ENCODE measurements at places on chromosomes 2 and 18.

DNA sequence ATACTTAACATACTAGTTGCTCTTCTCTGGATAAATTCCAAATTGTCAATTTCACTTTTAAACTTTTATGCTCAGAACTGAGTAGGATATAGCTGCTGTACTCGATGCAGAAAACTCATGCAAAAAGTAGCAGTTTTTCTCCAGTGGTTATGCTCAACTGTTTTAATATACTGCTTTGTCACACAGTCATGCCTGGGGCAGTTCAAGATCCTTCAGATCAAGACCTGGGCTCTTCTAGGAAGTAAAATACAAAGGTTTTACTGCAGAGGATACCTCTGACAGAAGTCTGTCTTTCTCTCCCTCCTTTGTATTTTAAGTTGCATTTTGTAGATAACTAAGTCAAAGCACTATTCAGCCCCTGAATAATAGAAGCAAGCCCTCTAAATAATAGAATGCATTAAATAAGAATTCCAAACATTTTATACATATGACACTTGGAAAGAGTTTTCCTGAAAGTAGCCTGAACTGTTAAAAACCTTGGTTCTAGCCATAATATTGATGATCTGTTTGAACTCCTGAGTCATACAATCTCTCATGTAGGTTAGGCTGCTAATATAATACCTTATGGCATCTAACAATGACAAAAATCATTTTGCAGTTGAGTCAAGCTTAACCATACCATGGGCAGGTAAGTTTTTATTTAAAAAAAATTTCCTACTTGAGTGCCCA lies 183.3 kb upstream of the TRIB2 start:
- DNase-seq = no peak

DNA sequence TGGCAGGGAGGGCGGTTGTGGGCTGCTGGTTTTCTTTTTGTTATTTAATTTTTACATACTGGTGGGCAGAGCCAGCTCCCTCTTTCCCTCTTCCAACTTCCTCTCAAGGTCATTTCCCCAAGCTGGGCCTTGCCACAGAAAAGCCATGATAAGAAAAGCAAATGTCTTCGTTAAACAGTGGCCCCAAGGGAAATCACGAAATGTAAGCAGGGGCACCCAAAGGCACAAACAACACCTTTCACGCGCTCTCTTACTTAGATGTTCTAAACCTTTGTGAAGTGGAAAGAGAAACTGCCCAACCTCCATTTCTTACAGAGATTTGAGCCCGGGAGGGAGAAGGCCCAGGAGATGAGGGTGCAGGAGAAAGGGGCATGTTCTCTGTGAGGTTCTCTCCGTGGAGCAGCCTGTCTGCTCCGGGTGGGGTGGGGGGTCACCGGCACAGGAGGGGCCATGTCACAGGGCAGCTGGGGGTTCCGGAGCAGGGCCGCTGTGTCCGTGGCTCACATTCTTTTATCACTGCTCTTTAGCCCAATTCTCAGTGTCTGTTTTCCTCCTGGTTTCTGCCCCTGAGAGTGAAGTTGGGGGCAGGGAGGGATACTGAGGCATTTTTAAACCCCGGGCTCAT lies 190.7 kb upstream of the GATA6 start:
- no peak for DNase-seq

GRCh38 chr2:107721178-107721577 lies 105.5 kb upstream of the RGPD4 start:
- no peak for DNase-seq

DNA sequence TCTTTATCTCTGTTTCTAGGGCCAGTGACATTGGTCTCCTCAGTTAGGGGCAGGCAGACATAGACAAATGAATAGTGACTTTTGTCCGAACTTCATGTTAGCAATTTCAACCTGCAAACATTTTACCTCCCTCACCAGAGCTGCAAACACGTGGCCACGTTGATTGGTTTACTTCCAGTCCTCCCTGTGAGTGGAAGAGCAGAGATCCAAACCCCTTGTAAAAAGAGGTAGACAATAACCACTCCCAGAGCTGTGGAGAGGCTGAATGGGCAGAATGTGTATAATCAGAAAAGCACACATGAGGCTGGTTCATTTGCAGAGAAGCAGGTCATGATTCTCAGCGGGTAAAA lies 31.1 kb downstream of the CTIF start:
- DNase-seq = no peak

DNA sequence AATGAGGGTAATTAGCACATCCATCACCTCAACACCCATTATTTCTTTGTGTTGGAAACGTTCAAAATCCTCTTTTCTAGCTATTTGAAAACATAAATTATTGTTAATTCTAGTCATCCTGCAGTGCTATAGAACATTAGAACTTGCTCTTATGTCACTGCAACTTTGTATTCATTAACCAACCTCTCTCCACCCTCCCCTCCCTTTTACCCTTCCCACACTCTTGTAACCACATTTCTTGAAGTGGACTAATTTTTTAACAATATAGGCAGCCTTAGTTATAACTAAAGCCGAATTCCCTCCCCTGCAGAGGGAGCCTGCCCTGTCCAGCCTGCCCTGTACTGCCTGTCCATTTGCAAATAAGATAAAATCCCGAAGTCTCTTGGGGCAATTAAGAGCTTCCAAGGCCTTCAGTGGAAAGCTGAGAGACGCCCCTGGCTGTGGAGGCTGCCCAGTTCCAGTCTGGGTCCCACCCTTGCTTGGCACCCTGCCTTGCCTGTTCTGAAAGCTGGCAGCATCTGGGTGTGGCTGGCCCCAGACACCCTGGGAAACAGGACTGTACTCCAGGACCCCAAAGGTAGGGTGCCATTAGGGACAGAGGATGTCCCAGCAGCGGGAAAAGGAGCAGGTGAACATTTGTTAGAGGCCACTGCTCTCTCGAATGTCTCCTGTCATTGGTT lies 65.1 kb downstream of the MEX3C start:
- no peak for DNase-seq

DNA sequence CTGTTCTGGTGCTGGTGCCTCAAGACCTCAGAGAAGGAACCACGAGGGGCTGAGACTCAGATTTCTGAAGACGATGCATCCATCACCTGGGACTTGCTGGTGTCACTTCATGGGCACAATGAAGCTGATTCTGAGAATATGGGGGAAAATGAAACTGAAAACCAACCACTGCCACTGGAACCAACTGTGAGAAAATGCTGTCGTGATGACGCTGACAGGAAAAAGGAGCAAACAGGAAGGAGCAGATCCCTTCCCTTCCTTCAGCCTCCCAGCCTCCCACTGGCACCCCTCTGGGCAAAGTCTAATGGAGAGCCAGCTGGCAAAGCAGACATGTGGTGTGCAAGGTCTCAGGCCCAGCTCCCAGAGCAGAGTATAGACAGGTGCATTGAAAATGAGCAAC lies 109.7 kb downstream of the FOXI3 start:
- DNase-seq = no peak

DNA sequence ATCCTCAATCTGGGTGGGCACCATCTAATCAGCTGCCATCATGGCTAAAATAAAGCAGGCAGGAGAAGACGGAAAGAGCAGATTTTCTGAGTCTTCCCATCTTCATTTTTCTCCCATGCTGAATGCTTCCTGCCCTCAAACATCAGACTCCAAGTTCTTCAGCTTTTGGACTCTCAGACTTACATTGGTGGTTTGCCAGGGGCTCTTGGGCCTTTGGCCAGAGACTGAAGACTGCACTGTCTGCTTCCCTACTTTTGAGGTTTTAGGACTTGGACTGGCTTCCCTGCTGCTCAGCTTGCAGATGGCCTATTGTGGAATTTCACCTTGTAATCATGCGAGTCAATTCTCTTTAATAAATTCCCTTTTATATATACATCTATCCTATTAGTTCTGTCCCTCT lies 36.6 kb downstream of the DIPK1C start:
- DNase-seq = no peak

DNA sequence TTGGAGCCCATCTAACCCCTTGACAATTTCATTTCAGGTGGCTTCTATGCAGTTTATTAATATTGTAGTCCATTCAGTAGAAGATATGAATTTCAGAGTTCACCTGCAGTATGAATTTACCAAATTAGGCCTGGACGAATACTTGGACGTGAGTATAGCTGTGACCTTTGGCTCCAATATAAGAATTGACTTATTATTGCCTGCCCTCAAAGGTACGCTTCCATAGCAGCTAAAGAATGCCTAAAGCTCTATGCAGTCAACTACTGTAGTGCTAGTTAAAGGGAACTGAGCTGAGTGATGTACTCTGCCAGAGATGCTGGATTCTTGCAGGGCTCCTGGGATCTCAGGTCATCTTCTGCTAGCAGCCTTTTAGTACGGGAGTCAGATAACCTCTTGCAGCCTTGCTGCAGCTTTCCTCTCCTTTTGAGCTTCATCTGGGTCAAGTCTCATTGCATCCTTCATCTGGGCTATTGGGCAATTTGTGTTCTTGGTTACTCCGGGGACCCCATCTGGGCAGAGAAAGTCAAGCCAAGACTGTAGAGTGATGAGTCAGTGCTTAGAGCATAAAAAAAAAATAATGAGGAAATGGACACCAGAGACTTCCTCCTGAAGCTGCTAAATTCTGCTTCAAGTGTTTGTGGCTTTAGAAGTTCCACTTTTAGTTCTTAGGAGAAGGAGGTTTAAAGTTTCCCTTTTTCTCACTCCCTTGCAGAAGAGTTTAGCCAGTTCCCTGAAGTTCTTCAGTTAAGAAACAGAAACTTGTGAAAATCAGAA lies 105.6 kb downstream of the PRPF40A start:
- DNase-seq = no peak

DNA sequence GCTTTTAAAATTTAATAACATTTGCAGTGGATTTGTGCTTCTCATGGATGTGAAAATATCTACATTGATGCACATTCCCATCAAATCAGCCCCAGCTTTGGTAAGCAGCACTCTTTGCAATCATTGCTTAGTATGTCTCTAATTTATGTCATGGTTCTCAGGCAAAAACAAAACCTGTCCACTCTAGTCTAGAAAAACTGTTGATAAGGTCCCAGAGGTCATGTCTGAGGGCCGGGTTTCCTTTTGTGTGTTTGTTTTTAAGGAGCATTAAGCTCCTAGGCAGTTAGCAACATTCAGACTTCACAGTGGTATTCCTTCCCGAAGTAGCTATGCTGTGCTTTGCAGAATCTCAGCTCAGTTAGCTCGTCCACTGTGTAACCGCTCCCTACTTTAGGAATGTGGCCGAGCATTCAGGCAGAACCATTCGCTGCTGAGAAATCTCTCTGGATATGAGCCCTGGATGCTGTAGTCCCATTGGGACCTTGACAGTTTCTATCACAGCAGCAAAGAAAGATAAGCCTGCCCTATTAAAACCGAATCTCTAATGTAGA lies 4.0 kb downstream of the DIPK1C start:
- DNase-seq = no peak

GRCh38 chr2:236531996-236532395 lies 37.6 kb upstream of the ACKR3 start:
- no peak for DNase-seq
